ENCODE measurements at places on chromosomes 5 and 9. TPM values are rescaled to one million over a fixed set of nuclear protein-coding genes. Genes with fewer than 3 reads are reported as not detected.
A peak's percentile ranks its signal among the peaks of the same experiment; 100 is the strongest.

GRCh38 chr9:138075961-138076649 lies 198.5 kb downstream of the CACNA1B start:
- no peak for DNase-seq

GRCh38 chr5:145987856-145988255 lies 51.5 kb downstream of the SH3RF2 start:
- no peak for DNase-seq

GRCh38 chr9:76901801-76902200 lies 4.1 kb downstream of the PRUNE2 start:
- DNase-seq = no peak

- DNase-seq = no peak
Measured at GRCh38 chr5:37477426-37477825, 98.3 kb downstream of the WDR70 start.

DNA sequence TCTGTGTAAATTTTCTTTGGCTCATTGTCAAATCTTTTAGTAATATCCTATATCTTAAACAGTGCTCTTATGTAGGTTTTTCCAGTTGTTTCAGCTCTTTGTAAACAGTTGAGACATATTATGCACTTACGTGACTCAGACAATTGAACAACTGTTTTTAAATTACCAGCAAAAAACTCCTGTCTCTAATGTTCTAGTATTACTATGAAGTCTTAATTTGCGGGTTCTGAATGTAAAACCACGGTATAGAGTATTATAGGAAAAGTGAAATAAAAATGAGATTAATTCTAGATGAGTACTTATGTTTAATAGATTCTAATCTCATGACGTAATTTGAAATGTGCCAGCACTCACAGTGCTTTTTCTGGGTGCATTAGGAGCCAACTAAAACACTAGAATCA lies 136.0 kb downstream of the GDNF start:
- DNase-seq = peak; percentile 52

DNA sequence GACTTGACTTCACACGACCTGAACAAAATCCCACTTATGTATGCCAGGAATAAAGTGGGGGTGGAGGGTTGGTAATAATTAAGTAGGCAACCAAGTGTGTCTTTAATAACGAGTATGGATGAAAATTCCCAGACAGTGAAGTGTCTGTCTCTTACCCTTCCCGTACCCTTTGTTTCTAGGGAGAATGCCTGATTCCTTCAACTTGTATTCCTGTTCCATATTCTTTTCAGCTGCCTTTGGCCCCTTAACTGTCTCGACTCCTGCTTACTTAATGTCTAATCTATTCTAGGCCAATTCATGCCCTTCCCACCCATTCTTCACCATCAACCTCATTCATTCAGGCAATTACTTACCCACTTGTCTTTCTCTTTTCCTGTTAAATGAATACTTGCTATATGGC lies 380.5 kb downstream of the RAB3C start:
- no peak for DNase-seq

DNA sequence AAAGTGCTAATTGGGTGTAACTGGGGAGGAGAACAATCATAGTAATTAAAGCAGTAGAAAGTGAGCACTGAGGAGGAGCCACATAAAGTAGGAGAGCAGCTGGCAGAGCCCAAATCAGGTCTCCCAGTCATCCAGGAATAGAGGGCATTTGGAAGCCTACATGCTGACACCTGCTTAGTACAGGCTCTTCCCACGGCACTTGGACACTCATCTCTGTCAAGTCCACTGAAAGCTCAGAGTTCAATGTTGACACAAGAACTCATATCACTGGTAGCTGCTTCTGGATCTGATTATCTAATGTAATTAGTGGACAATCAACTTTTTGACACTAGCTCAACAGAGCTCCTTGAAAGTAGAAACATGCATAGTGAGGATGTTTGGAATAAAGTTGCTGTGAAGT lies 45.9 kb upstream of the PCSK1 start:
- DNase-seq = no peak

GRCh38 chr5:9165546-9165945 lies 380.3 kb downstream of the SEMA5A start:
- DNase-seq = no peak

DNA sequence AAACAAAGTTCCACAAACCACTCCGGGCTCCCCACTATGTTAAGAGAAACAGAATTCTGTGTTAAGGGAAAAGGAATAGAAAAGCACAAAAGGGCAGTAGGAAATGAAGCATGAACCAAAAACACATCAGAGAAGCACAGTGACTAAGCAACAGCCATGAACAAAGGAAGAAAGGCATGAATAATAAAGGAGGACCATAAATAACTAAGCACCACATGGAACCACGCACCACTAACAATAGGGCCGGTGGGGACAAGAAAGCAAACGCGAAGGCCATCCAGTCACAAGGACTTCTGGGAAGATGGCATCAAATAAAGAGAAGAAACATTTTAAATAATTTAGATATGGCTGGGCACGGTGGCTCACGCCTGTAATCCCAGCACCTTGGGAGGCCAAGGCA lies 18.0 kb downstream of the PRUNE2 start:
- no peak for DNase-seq

- DNase-seq = peak; percentile 63
Measured at GRCh38 chr9:114504341-114505186, 709 bp downstream of the WHRN start.

GRCh38 chr5:14034963-14035362 lies 90.5 kb upstream of the DNAH5 start:
- DNase-seq = peak; percentile 35

GRCh38 chr9:87816036-87816435 lies 66.6 kb upstream of the SPATA31E1 start:
- DNase-seq = peak; percentile 60

- DNase-seq = no peak
Measured at GRCh38 chr5:144427866-144428265, 257.2 kb downstream of the KCTD16 start.

GRCh38 chr9:114529285-114529684 lies 24.0 kb upstream of the WHRN start:
- DNase-seq = no peak

DNA sequence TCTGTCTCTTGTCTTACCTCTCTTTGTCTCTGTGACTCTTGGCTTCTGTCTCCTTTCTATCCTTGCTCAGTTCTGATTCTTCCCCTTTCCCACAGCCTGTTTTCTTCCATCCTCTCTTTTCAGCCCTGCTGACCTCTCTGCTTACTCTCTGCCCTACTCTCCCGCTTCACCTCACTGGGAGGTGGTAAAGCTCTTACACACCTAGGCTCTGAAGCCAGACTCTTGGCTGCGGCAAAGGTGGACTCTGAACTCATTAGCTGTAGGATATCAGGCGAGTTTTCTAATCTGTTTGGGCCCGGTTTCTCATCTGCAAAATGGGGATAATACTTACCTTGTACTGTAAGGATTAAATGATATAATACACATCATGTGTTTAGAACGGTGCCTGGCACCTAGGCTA lies 11.1 kb downstream of the PCDH1 start:
- no peak for DNase-seq

DNA sequence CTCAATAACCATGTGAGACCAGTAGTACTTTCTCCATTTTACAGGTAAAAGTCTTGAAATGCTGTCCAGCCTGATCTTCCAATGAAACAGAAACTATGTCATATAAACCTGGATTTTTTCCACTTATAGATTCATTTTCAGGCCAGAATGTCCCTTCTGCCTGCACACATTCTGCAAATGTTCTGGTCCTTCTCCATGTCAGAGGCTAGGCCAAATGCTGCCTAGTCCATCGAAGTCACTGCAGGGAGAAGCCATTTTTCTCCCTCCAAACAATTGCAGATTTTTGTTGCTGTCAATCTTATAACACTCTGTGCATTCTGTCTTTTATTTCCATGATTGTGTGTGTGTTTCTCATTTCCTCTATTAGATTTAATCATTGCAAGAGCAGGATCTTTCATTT lies 59.4 kb downstream of the ALDH1A1 start:
- DNase-seq = no peak

DNA sequence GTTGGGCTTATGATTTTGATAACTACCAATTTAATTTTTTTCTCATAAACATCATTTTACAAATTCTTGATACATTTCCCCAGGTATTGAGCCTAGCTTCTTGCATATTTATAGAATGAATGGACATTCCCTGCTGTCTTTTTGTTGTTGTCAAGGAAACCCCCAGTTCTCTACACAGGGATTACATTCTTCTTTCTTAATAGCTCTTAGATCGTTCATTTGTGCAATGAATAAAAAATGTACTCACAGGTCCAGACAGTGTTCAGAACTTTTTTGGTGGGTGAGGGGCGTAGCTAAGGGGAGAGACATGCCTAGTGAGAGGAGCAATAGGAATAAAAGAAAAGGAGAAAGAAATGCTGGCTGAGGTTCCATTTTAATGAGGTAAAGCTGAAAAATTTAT lies 58.6 kb downstream of the VCAN start:
- DNase-seq = no peak

- no peak for DNase-seq
Measured at GRCh38 chr5:159961176-159962160, 45.2 kb downstream of the ADRA1B start.

- DNase-seq = no peak
Measured at GRCh38 chr9:131406563-131407436, 12.9 kb downstream of the PRRC2B start.

DNA sequence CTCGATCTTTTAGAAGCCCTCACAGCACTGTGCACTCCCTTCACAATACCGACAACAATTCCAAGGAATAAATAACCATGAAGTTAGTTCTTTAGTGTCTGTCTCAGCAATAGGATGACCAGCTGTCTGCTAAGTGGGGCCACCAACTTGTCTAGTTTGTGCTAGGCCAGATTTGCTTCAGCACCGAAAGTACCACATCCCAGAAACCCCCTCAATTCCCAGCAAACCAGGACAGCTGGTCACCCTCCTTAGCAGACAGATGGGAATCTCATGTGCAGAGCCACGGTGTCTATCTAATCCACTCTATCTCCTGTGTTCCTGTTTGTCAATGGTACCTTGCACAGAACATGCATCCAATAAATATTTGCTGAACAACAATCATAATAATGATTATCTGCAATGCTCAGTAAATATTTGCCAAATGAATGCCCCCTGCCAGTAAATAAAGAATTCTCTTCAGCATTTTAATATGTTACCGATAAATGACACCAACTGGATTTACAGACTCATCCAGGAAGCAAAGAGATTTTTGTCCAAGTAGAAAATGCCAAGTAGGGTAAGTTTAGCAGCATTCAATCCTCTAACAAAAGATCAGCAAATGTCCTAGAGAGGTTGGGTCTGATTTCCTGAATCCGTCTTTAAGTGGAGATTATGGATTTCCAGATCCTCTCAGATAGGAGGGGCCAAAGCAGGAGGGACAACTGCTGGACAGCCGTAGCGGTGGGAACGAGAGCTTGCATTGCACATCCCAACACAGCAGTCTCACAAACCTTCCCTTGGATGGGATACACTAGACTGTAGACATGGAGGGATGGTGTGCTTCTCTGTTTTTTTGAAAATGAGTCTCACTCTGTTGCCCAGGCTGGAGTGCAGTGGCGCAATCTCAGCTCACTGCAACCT lies 51.9 kb upstream of the ANKRD33B start:
- no peak for DNase-seq

- no peak for DNase-seq
Measured at GRCh38 chr5:81817086-81817485, 66.2 kb upstream of the SSBP2 start.

DNA sequence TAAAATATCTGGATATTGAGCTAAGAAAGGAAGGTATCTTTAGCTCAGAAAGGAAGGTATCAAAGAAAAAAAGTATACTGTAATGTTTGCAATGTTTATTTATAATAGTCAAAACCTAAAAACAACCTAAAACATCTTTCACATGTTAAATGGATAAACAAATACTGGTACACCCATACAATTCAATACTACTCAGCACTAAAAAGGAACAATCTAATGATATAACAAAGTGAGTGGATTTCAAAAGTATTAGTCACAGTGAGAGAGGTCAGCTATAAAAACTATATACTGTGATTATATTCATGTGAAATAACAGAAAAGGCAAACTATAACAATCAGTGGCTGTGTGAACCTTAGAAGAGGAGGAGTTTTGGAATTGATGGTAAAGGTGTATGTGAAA lies 455.0 kb upstream of the FTMT start:
- no peak for DNase-seq

- no peak for DNase-seq
Measured at GRCh38 chr9:70588999-70589398, 174.5 kb upstream of the KLF9 start.

DNA sequence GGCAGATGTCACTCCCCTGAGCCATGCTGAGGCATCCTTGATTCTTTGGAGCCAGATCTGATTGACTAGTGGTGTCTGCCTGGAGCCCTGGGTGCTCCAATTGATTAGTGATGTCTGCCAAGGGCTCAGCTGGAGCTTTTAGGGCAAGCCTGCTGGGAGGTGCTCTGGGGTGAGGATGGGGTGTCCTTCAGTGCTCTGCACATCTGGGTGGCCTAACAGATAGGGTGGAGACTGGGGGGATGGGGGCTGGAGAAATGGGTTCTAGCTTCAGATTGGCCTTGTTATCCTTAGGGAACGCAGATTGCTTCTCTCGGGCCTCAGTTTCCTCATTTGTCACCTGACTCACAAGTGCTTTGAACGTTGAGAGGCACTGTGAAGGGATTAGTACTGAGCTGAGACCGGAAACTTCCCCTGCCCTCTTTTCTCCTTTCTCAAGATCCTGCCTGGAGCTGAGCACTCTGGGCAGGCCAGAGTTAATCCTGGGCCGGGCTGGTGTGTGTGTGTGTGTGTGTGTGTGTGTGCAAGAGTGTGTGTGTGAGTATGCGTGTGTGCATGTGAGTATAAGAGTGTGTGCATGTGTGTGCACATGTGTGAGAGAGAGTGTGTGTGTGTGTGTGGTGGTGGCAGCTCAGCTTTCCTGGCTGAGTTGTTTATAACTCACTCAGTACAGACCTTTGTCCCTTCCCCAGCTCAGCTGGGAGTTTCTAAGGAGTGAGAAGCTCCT lies 5.6 kb upstream of the IER5L start:
- no peak for DNase-seq

DNA sequence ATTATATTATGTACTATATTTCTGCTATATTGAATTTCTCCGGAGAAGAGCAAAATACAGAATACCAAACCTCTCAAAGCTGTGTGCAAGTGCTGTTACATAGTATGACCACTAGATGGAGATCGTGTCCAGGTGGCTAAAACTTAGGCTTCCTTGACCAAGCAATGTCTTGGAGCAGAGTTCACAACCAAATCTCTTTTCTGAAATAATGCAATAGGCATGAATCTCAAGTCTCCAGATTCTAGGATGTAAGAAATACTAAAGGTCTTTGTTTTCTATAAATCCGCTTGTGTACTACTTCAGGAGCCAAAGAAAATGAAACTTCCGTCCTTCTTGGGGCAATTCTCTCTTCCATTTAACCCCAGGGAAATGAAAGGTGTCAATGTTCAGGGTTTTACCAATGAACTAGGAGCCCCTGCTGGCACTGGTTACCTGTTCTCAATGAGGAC lies 181.5 kb upstream of the RAI14 start:
- DNase-seq = peak; percentile 60

GRCh38 chr9:113464286-113464660 lies 746 bp downstream of the RGS3 start:
- DNase-seq = no peak

CBY3 gene
- total RNA-seq = not detected

SOX30 gene
- not detected for total RNA-seq

FBXL7 gene
- total RNA-seq = 14.1 TPM

PJA2 gene
- total RNA-seq = 47.3 TPM

PCDHA4 gene
- total RNA-seq = under 0.01 TPM

ZNF300 gene
- 4.6 TPM for total RNA-seq

ANKRD33B gene
- 1.4 TPM for total RNA-seq

Measured in lung microvascular endothelial cell (primary cell).